ENCODE measurements at places on chromosomes 4 and X. TPM values are rescaled to one million over a fixed set of nuclear protein-coding genes. Genes with fewer than 3 reads are reported as not detected.
A peak's percentile ranks its signal among the peaks of the same experiment; 100 is the strongest.

- peak; percentile 73 for DNase-seq
Observed at GRCh38 chr4:186726426-186727168, 2.9 kb upstream of the FAT1 start.

DNA sequence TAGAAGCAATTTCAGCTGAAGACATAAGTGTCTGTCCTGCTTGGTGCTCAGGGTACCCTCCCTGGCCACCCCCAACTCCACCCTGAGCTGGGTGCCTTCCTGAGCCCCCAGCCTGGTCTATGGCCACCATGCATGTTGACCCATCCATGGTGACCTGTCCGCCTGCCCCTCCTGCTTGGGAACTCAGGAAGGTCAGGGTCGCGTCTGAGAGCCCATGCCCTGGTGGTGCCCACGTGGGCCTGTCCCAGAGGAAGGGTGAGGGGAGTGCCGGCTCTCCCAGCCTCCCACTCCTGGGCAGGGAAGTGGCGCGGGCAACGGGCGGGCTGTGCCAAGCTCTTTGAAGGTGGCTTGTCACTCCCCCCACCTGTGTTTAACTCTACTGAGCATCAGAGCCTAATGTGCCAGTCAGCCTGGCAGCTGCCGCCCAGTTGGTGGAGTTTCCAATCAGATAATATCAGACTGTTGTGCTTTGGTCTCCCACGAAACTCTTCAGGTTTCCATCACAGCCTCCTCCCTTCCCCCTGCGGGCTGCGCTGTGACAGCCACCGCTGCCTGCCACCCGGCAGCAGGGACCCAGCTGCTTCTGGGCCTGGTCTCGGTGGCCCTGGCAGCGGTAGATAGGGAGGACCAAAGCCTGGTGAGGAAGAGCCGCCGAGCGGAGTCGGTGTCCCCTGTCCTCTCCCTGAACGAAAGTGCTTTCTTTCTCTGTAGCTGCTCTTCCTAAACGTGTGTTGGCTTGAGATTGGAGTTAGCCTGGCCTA, 4.8 kb downstream of the SH3BP2 start:
- DNase-seq = no peak

DNA sequence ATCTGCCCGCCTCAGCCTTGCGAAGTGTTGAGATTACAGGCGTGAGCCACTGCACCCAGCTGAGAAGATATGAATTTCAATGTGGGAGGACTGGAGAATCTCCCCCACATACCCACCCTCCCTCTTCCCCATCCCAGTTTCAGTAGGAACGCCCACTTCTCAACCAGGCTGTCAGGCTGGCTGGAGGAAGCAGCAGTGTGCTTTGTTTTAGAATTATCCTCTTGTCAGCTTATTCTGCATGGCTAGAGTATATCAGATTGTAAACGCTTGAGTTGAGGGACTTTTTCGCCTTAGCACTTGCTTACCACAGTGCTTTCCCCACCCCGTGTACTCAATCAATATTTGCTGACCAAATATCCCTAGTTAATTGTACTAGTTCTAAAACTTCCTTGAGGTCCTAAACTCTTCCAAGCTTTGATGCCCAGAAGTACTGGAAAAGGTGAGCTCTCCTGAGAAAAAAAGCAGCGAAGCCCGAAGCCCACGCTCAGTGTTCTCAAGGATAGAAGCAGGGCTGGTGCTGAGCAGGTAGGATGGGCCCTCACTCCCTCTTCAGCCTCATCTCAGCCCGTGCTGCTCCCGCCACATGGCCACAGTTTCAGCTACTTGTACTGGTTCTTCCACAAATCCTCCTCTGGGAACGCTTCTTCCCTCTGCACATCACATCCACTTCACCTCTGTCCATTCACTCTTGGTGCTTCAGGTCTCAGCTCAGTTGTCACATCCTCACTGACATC, 7.3 kb upstream of the ARHGAP10 start:
- no peak for DNase-seq

The GAGE12J gene
- not detected for total RNA-seq

The RNF212 gene
- total RNA-seq = not detected

The XPNPEP2 gene
- total RNA-seq = not detected

The IL13RA2 gene
- total RNA-seq = 79.4 TPM

Data from Daoy (cell line).